ENCODE measurements at places on chromosomes 2 and 18.

DNA sequence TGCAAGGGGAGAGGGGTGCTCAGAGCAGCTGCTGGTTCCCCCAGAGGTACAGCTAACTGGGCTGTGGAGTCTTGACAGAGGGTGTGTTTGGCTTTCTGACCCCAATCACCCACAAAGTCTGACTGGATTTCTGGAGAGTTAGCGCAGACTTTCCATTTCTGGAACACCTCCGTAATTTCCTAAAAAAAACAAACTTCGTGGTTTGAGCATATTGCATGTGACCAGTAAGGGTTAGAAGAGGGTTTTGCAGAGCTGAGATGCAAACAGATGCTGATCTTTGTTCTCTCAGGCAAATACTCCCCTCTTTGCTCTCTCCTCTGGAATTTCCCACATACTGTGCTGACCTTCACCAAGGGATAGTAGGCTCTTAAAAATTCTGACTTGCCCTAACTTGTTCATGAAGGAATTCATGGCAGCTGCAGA, 44.5 kb upstream of the TMEM247 start:
- no peak for DNase-seq

- no peak for DNase-seq
Observed at GRCh38 chr2:185793532-185794345, 55.1 kb downstream of the FSIP2 start.

DNA sequence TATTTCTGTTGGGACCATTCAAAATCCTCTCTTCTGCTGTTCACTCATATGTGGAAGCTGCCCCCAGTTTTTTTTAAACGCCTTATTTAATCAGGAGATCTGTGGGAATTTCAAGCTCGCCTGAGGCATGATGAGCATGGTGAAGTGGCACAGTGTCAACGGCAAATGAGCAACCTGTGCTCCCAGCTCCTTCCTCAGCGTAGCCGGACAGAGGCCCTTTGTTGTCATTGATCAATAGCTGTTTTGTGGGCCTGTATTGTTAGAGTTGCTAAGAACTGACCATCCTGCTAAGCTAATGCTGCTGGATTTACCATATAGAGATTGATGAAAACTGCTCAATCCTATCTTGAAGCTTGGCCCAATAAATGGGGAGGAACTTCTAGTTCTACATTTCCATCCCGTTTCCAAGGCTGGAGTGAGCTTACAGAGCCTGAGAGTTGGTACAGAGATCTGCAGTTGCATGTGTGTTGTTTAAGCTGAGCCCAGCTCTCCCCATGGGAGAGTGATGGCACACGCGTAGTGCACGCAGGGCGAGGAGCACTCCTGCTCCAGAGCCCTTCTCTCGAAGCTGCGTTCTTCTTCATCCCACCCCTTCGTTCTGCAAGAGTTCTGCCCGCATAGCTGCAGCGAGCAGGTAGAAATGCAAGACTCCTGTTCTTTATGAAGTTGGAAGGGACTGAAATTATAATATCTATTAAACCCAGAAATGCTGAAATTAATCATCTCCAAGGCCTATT, 108.8 kb downstream of the RTN4 start:
- no peak for DNase-seq

DNA sequence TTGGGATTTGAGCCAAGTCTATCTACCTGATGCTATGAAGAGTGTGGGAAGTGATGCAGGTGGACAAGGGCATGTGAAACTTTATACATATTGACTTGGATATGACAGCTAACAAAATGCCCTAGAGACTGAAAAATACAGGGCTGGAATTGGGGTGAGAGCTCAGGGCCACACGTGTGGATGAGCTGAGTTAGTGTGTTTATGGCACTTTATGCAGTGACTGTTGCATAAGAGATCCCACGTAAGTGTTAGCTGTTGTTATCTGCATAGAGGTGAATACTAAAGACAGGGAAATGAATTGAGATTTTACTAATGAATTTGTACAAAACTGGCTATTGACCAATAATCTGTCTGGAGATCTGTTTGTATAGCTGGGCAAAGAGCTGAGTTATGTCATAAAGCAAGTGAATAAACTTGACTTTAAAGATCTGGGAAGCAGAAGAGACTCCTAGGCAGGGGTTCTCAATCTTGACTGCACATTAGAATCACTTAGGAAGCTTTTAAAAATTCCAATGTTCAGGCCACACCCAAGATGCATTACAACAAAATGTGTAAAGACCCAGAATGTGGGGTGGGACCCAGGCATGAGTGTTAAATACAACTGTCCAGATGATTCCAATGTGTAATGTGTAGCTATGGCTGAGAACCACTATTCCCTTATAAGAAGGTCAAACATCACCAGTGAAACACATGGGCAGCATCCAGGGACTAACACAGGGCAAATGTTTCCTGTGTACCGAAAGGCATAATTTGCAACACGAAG, 74.2 kb upstream of the STK17B start:
- no peak for DNase-seq

Data from stimulated activated CD8-positive, alpha-beta memory T cell treated with anti-CD3 and anti-CD28 coated beads, Interleukin-12 subunit alpha, Interleukin-12 subunit beta, amount 100 ng/mL, for 1 hour (primary cell).